Spleen (tissue), 13 donors: ENCODE measurements at places on chromosomes 6 and 20. TPM values are rescaled to one million over a fixed set of nuclear protein-coding genes. Genes with fewer than 3 reads are reported as not detected.

The CAGE1 gene
- not detected for polyA plus RNA-seq

The SIRPG gene
- 9.0 TPM for polyA plus RNA-seq

The SLC17A3 gene
- not detected for polyA plus RNA-seq

The ZNF292 gene
- 5.2 TPM for polyA plus RNA-seq

The COL20A1 gene
- polyA plus RNA-seq = 0.43 TPM

The MAPK13 gene
- 6.2 TPM for polyA plus RNA-seq

The PGM3 gene
- 4.2 TPM for polyA plus RNA-seq
